H7 (cell line): ENCODE measurements at places on chromosomes 2 and 18.

- DNase-seq, result no peak
These were observed 42.5 kb downstream of the ZEB2 start for GRCh38 chr2:144477281-144477956.

GRCh38 chr2:84441036-84441435, 18.0 kb downstream of the SUCLG1 start:
- no peak for DNase-seq

- no peak for DNase-seq
These were observed 185.6 kb downstream of the CTIF start for GRCh38 chr18:48724442-48724841.

GRCh38 chr2:56416500-56417176, 232.8 kb downstream of the CCDC85A start:
- no peak for DNase-seq

GRCh38 chr18:34224423-34225217, at the start of gene NOL4:
TSS of gene NOL4 (minus strand) at chr18:34224913. CDS start at chr18:34223253, 1,660 bp downstream.
- DNase-seq, result peak; percentile 91

- no peak for DNase-seq
These were observed 40.4 kb downstream of the PTPN2 start for GRCh38 chr18:12843420-12844350.

GRCh38 chr2:104415284-104415683, 438.6 kb upstream of the POU3F3 start:
- DNase-seq, result no peak

DNA sequence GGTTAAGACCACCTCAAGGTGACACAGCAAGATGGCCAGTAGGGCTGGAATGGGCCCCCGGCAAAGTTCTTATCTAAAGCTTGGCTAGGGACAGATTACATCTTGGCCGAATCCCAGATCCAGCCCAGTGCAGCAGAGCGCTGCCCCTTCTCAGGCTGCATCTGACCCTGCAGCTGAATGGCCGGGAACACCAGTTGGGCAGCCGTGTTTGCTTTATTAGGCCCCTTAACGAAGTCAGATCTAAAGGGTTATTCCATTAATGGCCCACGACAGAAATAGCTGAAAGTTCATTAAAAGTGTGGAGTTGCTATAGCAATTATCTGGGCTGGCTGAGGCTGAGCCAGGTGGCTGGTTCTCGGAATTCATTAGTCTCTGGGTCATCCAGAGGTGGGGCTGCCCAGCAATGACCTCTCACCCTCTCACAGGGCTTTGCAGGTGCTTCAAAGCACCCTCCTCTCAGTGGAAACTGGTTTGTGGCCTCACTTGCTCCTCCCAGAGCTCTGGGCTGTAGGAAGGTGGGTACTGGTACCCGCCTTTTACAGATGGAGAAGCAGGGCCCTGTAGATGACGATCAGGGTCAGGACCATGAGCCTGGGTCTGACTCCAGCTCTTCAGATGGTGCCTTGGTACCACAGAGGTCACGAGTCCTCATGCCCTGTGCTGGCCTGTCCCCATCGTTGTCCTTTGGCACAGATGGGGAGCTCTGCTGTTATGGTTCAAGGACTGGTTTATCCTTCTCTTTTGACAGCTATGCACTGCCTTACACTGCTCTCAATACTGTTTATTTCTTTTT, 68.8 kb downstream of the EMX1 start:
- DNase-seq, result no peak
